Activated CD4-positive, alpha-beta T cell treated with anti-CD3 and anti-CD28 coated beads for 4 hours (primary cell): ENCODE measurements at places on chromosomes 6 and 20.

GRCh38 chr6:5783584-5784089 is 223.1 kb downstream of the NRN1 start:
- no peak for DNase-seq

- DNase-seq, result no peak
Measured at GRCh38 chr6:72968704-72969103, 256.6 kb downstream of the KHDC1L start.

- no peak for DNase-seq
Measured at GRCh38 chr6:161238081-161238480, 35.8 kb downstream of the AGPAT4 start.

DNA sequence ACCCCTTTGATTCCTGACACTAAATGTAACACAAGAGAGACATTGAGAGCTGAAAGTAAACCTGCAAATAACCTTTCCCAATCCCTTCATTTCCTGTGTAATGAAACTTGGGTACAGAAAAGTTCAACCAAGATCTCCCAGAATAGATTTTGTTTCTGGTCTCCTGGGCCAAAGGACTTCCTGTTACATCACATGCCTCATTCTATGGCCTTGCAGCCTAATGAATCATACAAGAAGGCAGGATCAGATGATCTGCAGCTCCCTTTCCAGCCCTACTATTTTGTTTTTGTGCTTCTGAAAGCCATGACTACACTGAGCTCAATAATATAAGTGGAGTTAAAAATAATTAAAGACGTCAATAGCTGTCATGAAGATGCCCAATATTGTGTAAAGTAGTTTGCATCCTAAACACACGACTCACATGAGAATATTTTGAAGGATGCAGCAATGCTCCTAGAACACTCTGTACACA is 73.4 kb upstream of the NOX3 start:
- no peak for DNase-seq

DNA sequence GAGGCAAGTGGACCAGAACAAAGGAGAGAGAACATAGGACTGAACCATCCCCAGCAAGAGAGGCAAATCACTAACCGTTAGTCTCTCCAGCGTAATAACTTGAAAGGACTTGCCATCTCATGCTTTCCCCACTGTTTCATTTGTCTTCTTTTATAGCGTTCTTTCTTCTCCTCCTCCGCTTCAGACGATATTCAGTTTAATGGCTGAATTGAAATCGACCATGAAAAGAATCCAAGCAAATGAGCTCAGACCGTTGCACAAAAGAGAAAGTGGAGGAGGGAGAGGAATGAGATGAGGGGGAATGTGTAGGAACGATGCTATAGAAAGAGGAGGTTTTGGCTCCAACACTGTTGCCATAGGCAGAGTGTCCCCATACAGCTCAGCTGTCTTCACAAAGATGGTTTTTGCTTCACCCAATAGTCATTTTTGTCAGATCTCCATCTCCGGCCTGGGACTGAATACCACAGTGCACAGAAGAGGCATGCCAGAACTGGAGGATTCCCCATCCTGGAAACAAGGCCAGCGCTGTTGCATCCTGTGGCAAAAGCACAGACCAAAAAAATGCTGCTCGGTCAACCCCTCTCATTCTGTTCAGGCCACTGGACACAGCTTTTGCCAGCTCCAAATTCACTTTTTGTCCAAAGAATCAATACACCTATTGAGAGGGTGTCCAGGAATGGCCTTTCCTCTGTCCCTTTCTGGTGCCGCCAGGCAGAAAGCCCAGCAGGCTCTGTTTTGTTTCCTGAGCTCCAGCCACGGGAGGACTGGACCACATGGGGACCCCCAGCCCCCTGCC is 176.1 kb downstream of the ID4 start:
- no peak for DNase-seq

DNA sequence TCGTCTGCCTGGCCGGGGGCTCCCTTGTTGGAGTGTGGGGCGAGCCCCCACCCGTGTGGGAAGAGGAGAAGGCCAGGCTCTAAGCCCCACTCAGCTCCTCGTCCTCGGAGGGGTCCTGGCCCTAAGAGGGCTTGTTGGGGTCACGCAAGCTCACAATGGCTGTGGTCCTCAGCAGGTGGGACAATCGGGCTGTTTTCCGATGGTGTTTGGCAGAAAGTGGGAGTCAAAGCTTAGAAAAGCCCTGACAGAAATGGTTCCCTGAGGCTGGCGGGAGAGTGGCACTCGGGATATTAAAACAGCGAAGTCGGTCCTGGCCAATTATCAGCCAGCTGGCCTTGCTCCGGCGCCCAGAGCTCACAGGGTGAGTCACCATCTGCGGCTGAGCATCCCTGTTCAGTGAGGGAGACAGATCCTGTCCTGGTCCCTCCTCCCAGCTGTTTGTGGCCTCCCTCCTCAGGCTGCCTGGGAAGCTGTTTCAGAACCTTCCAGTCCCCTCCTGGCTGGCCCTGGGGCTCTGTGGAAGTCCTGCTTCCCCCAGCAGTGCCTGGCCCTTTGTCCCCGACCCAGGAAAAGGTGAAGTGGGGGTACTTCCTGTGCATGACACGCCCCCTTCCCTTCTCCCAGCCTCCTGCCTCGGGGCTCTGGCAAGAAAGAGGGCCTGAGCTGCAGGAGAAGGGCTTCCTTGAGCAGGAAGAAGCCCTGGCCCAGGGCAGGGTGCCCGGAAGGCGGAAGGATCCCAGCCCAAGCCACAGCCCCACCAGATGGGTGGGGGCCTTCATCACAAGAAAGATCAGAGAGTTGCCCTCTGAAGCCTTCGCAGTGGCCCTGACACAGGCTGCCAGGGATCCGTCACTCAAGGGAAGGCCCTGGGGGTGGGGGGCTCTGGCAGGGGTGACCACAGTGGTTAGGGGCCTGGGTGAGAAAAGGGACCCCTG is 53.6 kb upstream of the BHLHE23 start:
- no peak for DNase-seq

GRCh38 chr20:35085477-35086225 is 7.0 kb downstream of the TRPC4AP start:
- DNase-seq, result no peak

- no peak for DNase-seq
Measured at GRCh38 chr6:111679126-111679858, 73.6 kb upstream of the TRAF3IP2 start.

DNA sequence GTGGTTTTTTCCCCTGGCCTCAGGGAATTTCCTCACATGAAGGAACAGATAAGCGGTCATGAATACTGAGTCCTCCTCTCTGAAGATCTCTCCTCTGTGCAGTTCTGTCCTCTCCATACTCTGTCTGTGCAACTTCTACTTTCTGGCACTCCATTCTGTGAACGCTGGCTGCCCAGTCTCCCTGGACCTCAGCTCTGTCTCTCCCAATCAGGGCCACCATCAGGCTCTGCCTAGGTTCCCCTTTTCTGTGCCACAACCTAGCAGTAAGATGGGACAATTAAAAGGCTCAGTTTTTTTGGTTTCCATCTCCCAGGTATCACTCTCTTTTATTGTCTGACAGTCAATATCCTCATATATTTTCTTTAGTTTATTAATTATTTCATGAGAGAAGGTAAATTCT is 4.8 kb upstream of the ADGB start:
- no peak for DNase-seq

- DNase-seq, result no peak
Measured at GRCh38 chr20:32524829-32525501, 60.2 kb downstream of the NOL4L start.

DNA sequence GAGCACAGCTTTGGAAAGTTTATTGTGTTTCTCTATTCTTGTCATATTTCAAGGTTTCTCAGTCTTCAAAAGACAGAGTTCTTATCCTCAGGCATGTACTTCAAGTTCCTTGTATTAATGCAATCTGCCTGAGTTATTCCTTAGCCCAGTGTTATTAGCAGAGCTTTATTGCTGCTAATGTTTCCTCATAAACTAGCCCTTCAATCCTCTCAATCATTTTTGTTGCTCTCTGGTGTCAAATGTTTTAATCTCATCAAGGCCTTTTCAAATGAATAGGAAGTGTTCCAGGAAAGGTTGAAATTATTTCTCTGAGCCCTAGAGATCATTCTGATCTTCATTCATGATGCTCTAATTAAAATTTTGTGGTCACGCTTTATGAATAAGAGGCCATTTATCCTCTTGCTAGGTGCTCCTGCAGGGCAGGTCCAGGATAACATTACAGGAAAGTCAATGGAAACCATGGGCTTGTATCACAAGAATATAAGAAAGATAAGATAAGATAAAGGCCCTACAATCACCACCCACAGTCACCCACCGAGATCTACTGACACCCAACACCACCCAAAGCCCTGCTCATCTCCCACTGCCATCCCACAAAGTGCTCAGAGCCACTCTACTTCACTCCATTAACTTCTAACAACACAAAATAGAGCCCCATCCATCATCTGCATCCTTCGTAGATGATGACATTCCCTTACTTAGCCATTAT is 125.9 kb downstream of the COL9A1 start:
- DNase-seq, result no peak

GRCh38 chr6:82015043-82015442 is 232.5 kb downstream of the IBTK start:
- DNase-seq, result no peak

- DNase-seq, result peak; percentile 32
Measured at GRCh38 chr20:40689943-40690835, 1.2 kb upstream of the MAFB start.

DNA sequence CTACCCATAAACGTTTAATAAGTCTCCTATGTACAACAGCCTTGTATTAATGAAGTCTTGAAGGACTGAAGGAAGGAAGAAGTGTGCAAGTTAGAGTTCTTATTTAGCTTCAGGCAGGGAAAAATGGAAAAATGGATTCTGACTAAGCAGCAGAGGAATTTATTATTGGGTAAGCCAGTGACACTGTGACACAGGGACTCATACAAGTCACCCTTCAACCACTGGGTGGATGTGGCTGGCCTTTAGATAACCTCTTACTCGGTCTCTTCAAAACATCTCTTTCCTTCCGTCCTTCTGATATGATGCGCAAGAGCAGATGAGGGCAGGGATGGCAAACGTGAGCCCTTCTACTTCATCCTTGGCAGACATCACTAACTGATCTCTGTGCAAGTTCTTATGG is 145.6 kb downstream of the DHX35 start:
- DNase-seq, result no peak

DNA sequence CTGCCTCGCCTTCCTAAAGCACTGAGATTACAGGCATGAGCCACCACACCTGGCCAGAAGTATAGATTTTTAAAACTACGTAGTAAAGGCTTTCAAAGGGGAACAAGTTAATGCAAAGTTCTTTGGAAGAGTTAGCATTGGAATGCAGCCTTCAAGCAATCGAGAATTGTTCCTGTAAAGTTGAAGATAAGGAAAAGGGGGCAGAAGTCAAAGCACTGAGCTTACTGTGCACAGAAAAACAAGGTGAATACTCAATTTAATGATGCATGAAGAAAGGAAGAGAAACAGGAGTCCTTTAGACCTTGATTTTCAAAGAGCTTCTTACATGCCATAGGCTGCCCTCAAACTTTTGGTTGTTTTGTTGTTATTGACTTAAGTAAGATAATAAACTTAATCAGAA is 29.1 kb upstream of the LGSN start:
- DNase-seq, result no peak

GRCh38 chr6:45174045-45174444 is 154.1 kb upstream of the RUNX2 start:
- no peak for DNase-seq

DNA sequence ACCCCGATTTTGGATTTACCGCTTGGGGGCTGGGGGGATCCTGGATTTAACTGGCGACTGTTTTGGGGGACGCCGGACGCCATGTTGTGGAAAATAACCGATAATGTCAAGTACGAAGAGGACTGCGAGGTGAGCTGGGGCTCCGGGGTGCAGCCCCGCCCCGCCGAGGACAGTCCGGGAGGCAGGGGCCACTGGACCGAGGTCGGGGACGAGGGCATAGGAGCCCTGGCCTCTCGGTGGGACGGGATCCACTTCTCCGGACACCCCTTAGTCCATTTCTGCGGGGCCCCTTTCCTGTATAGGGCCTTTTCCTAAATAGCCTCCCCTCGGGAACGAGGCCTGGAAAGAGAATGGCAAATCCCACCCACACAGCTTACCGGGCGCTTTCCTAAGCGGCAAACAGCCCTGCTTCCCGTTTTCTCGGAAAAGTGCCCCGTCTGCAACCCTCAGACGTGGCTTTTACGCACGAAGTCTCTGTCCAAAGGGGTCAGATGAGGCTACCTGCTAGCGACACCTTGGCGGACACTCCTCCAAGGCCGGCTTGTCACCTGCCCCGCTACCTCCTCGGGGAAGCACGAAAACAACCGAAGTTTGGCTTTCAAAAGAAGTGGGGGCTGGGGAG is 469 bp downstream of the TFAP2C start:
- no peak for DNase-seq

DNA sequence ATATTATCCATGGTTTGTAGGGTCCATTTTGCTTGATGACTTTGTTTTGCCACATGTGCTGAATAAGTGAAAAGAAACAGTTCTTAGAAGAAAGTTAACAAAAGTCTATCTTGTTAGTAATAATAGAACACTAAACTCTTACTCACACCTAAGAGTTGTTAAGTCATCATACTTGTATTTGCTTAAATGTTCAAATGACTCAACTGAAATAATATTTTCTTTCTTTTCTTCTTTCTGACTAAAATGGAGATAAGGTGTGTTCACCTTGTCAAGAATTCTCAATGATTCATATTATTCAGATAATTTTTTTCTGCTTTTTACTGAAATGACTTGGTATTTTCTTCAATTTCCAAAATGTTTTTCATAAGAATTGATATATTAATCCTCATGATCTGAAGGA is 327.2 kb downstream of the HTR1B start:
- no peak for DNase-seq

GRCh38 chr6:166423051-166423745 is 40.5 kb upstream of the MPC1 start:
- no peak for DNase-seq

GRCh38 chr6:34350137-34350933 is 42.1 kb downstream of the NUDT3 start:
- no peak for DNase-seq

DNA sequence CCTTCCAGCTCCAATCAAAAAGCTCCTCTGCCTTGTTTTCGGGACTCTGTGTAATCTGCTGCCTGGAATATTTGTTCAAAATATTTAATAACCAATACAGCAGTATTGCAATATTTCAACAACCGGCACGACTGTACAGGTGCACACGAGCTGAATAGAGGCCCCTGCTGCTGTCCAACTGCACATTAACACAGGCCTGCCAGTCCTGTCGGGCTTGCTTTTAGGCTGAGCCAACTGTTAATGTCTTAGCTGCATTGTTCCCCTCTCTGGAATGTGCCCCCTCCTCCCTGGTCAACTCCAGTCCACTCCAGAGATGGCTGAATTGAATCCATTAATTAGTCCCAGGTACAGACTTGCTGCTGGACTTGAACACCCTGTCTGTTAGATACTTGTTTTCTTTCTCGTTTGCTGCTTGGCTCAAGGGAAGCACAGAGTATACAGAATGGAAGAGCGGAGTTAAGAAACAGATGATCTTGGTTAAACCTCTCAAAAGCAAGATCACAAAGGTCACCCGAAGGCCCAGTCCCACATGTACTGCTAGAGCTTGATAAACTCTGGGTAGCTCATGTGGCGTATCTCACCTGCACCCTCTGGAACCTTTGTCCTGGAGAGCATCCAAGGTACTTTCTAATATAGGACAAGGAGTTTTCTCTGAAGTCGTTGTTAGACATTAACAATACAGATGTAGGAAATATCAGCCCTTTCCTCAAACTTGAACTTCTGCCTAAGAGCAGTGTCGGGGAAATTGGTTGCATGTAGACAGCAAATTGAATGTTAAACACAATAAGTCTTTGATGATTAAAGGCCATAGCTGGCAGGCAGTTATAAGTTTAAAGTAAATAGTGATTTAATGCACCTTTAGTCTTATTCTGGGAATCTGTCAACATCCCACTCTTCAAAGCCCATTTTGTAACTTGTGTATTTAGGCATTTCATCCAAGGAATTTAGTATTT is 31.9 kb downstream of the SHLD1 start:
- DNase-seq, result no peak
